Ureter (tissue), 1 donor: ENCODE measurements at places on chromosomes 2 and 18. TPM values are rescaled to one million over a fixed set of nuclear protein-coding genes. Genes with fewer than 3 reads are reported as not detected.

The IL36G gene
- total RNA-seq = not detected

The CTDSP1 gene
- 153 TPM for total RNA-seq

The FHL2 gene
- 120 TPM for total RNA-seq

The ABCG5 gene
- not detected for total RNA-seq

- DNase-seq = no peak
Measured at GRCh38 chr2:215540658-215541057, 104.8 kb upstream of the FN1 start.

GRCh38 chr2:188512456-188512855 lies 220.8 kb downstream of the GULP1 start:
- DNase-seq = no peak
